ENCODE measurements at places on chromosomes 13 and 19.

- DNase-seq, result no peak
Observed at GRCh38 chr19:3106509-3107141, 12.5 kb downstream of the GNA11 start.

- DNase-seq, result no peak
Observed at GRCh38 chr13:23175920-23176319, 4.9 kb upstream of the SGCG start.

- peak; percentile 61 for DNase-seq
Observed at GRCh38 chr13:97113231-97114001, 108.7 kb upstream of the MBNL2 start.

DNA sequence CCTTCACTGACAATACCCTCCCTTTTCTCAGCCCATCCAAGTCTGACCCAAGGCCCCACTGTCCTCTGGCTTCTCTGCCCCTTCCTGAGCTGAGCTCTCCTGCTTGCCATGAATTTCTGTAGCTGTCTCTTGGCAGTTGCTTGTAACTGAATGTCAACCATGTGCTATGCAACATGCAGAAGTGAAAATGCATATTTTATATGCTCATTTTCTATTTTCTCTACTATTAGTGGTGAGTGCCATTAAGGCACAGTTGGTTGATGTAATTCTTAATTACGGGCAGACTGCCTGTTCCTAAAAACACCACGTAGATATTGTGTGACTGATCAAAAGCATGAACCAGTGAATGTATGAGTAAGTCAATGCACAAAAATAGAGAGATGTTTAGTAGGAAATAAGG is 29.6 kb downstream of the TNFSF11 start:
- no peak for DNase-seq

GRCh38 chr13:34522808-34523207 is 419.3 kb upstream of the NBEA start:
- no peak for DNase-seq

DNA sequence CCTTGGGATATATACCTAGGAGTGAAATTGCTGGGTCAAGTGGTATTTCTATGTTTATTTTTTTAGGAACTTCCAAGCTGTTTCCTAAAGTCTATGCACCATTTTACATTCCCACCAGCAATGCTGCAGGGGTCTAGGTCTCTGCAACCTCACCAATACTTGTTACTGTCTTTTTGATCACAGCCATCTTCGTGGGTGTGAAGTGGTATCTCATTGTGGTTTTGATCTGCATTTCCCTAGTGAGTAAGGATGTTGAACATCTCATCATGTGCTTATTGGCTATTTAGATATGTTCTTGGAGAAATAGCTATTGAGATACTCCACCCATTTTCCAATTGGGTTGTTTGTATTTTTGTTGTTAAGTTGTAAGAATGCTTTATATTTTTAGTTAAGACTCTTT is 2.7 kb downstream of the OR10H2 start:
- DNase-seq, result no peak

DNA sequence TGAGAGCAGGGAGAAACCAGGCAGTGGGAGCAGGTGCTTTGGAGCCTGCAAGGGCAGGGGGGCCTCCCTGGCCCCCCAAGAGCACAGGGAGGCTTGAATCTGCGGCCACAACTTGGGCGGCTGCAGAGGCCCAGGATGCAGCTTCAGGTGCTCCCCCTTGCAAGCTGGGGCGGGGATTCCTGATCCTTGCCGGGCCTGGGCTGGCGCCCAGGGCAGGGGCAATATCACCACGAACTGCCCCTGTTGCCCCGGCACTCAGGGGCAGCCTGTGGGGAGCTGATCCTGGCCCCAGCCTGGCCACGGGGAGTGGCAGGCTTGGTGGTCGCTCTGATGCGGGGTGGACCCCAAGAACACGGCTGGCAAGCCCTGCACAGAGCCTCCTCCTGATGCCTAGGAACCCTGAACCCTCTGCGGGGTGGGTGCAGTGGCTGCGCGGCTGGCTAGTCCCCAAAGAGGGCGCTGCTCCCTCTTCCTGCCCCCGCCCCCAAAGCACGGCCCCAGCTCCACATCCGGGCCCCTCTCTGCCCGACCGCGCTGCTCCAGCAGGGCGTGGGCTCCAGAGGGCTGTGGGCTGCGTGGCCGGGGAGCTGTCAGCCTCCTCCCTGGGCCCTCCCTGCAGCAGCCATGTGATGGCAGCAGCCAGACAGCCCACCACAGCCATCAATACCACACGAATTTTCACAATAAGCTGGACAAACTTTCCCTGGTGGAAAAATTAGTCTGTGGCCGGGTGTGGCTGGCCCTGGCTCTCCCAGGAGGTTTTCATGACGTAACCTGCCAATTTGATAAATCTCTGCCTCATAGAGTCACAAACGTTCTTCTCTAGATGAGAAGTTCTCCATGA is 21.0 kb downstream of the TNFSF9 start:
- no peak for DNase-seq

GRCh38 chr19:21758296-21758695 is 9.1 kb downstream of the ZNF100 start:
- no peak for DNase-seq

- no peak for DNase-seq
Observed at GRCh38 chr13:59476366-59476765, 687.4 kb downstream of the DIAPH3 start.

GRCh38 chr19:29887442-29887855 is 54.6 kb upstream of the URI1 start:
- no peak for DNase-seq

GRCh38 chr19:8307400-8307964 is 676 bp downstream of the CD320 start:
- no peak for DNase-seq

- no peak for DNase-seq
Observed at GRCh38 chr13:101417043-101417406, 717 bp upstream of the NALCN start.
